ENCODE measurements at places on chromosomes 16 and 17. TPM values are rescaled to one million over a fixed set of nuclear protein-coding genes. Genes with fewer than 3 reads are reported as not detected.

DNA sequence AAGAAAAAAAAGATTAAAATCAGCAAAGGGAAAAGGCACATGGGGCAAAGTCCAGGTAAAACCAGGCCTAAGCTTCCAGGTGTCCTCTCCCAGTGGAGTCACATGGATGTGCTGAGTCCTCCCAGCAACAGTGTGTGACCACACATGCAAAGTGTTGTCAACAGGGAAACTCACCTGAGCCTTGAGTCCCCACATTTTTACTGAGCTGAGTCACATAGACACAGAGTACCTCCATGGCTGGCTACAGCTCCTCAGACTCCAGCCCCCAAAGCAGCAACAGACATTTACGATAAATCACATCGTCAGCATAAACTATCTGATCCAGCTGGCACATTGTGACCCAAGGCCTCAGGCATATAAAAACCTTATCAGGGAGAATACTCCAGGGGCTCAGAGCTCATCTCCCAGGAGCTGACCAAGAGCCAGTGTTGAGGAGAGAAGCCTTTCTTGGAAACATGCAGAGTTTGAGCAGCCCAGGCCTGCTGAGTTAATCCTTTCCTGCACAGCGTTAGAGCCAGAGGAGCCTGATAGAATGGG lies 20.5 kb downstream of the ERCC4 start:
- DNase-seq = no peak

DNA sequence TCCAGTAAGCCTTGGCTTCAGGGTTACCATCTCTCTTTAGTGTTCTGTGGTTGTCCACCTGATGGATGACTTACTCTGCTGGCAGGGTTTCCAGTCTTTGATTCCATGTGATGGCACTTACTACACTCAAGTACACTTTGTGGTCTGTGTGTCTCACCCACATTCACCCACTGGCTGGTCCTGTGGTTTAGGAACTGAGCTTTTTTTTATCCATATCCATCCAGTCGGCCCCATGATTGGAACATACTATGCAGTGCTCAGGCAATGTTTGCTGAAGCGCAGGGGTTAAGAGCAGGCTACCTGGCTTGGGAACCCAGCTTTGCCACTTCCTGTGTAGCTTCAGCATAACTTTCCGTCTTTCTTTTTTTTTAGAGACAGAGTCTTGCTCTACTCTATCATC lies 2.8 kb upstream of the FUS start:
- no peak for DNase-seq

DNA sequence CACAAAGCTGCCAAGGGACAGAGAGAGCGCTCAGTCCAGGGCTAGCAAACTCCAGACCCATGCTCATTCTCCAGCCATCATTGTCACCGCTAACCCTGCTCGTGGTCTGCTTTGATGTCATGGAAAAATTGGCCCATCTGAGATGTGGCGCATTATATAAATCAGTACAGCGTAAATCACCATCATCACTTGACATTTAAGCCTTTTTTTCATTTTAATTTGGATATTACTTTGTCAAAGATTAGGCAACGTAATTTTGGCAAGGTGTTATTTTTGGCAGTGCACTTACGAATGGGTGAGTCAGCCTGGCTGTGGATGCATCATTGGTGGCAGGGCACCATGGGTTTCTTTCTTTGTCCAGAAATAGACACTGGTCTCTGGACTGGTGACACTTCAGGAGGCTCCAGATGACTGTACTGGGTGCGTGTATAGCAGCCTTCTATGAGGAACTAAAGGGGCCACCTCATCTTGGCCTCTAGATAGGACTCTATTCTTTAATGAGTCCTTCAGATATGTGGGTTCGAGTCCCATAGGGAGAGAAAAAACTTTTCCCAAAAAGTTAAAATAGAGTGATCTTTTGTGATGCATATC lies 166.3 kb downstream of the MSI2 start:
- DNase-seq = no peak

DNA sequence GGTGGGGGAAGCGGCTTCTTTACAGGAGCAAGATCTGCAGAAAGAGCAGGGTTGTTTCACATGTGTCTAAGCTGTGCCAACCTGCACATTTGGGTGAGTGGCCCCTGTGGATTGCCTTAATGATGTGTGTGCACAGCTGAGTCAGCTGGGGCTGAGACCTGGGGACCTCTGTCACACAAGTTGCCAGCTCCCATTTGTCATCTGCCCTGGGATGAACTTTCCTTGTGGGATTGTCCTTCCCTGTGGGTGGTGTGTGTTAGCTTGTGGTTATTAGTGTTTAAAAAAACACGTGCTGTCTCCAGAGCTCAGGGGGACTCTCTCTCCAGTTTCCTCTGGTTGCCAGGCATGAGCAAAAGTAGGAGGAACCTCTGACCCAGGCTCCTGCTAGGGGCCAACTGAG lies 400.5 kb upstream of the CCL2 start:
- no peak for DNase-seq

DNA sequence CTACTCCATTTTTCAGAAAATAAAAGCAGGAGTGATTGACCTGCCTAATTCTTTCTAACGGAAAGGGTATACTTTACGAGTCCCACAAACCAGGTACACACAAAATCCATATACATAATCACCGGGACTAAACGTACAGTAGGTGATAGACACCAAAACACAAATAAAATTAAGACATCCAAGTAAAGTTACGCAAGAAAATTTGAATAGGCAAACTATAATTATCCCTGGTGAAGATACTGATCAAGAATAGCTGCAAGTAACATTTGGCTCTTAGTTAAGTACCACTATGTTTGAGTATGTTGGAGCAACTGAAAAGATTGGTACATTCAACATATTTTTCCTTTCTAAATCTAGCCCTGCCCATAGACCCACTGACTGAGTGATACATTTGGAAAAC lies 1.7 kb downstream of the HELZ start:
- no peak for DNase-seq

Gene LPCAT2
- polyA plus RNA-seq = 7.7 TPM

DNA sequence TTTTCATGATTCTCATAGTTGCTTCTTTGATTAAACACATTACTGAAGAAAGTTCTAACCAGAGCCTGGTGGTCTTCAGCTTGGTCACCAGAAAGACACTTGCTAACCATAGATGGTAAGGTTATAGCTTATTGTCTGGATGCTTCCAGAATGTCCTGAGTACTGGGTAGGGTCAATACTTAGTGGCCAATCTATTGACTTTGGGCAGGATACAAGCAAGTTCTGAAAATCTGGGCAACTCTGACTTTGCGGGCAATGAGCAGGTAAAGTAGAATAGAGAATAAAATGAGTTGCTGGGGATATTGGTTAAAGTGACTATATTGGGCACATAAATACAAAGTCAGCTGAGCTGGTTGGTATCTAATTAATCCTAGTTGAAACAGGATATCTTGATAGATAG lies 63.0 kb downstream of the ABCA8 start:
- DNase-seq = no peak

Gene NFE2L1
- polyA plus RNA-seq = 146 TPM

DNA sequence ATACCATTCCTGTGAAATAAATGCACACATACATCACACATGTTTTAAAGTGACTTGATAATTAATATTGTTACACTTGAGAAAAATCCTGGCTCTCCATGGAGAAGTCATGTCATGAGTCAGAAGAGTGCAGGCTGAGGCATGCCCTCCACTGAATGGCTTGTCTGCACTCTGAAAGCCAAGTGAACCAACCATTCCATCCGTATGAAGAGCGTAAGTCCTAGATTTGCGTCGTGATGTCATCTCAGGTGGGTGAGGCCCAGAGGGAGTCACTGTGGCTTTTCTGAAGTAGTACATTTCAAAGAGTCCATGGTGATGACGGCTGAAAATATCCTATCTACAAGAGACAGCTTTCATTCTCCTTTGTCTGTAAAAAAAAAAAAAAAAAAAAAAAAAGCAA lies 83.5 kb upstream of the IRX5 start:
- no peak for DNase-seq

Gene CBFA2T3
- 0.75 TPM for polyA plus RNA-seq

GRCh38 chr16:19115148-19116021 lies 1.6 kb downstream of the ITPRIPL2 start:
- no peak for DNase-seq

DNA sequence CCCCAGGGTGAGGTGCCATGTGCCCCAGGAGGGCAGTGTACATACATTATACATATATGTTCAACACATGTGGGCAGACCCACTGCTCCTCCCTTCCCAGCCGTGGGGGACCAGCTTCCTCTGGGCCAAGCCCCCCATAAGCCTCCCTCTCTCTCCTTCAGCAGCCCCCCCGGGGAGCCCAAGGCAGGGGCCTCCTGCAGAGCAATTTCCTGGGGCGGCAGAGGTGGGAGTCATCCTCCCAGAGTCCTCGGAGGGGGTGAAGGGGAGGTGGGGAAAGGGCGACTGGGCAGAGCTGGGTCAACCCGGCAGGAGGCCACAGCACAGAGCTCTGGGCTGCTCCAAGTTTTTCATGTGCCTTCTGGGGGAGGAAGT lies 235.1 kb downstream of the ZNF423 start:
- DNase-seq = no peak

Gene FBXL16
- 12.0 TPM for polyA plus RNA-seq

Gene PPL
- polyA plus RNA-seq = 7.7 TPM

- no peak for DNase-seq
These were observed 135.8 kb downstream of the CDH8 start for GRCh38 chr16:61900482-61900881.

- DNase-seq = no peak
These were observed 44.6 kb upstream of the MAF start for GRCh38 chr16:79644971-79645667.

Data from kidney (tissue), 22 donors.